Activated CD4-positive, alpha-beta T cell treated with anti-CD3 and anti-CD28 coated beads, Interleukin-2, amount 10 ng/mL, durations not matched to agents 7 days and 5 days (primary cell): ENCODE measurements at places on chromosomes 11 and 22.

DNA sequence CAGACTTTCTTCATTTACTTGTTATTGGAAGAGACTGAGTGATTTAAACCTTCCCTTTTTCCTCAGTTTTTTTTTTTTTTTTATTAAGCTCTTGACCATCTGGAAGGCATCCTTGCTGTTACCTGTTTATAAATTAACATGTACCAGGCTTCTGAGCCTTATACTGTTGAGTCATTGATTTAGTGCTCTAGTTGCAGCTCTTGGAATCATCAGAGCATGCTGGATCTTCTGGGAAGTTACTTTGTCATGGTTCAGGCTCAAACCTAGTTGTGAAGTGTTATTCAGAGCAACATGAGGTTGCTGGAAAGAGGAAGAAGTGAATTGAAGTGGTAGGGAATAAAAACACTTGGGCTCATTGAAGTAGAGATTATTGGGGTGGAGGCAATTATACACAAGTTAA, 6.3 kb downstream of the ZDHHC5 start:
- no peak for DNase-seq

DNA sequence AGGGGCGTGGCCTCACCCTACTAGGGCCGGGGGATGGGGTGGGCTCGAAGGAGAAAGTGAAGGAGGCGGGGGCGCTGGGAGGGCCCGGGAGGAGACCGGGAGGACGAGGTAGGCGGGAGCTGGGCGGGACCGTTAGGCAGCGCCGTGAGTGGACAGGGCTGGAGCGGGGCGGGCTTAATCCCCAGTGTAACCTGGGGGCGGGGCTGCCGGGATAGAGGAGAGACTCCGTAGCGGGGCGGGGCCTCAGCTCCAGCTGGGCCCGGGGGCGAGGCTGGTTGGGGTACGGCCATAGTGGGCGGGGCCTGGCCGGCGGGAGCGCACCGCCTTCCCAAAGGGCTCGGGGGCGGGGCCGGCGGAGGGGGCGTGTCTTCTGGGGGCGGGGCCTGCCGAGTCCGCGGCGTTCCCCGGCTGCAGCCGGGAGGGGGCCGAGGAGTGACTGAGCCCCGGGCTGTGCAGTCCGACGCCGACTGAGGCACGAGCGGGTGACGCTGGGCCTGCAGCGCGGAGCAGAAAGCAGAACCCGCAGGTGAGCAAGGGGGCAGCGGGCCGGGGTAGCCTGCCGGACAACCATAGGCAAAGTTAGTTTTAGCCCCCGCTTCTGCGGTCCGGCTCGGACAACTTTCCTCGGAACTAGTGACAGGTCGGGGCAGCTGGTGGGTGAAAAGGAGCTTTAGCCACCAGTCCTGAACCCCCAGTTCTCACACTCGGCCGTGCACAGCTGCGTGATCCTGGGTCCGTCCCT, at the start of gene CD82:
Gene CD82, plus strand, starts transcription at position 453 of the 742 bp plus-strand sequence. CDS start 29,000 bp downstream, outside the sequence.
- DNase-seq = peak; percentile 97

DNA sequence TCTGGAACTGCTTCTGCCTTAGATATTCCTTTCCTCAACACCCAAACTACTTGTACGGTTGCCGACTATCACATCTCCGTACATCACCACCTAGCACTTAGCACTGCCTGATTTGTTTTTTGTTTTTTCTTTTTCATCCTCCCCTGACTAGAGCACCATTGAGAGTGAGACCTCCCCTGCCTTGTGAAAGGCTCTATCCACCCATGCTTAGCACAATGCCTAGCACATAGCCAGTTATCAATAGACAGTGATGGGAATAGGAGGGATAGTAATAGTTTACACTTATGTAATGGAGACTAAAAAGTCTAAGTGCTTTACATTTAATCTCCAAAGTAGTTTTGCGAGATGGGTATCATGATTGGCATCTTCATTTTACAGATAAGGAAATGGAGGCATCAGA, 115.8 kb downstream of the LDLRAD3 start:
- no peak for DNase-seq

DNA sequence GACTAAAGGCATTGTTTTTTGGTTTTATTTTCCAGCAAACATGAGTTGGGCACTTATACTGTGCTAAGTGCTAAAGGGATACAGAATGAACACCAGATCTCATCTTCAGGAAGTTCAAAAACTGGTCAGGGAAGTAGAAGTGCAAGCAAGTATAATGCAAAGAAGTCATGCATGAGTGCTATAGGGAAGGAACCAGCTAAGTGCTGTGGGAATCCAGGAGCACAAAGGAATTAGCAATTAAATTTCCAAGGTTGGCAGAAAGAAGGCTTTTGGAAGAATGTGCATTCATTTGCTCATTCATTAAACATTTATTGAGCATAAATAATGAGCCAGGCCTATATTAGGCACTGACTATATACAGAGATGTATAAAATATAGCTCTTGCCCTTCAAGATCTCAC, 143.7 kb upstream of the ARHGAP42 start:
- no peak for DNase-seq

- no peak for DNase-seq
Observed at GRCh38 chr11:20632169-20632532, 32.7 kb downstream of the SLC6A5 start.

- DNase-seq = no peak
Observed at GRCh38 chr11:124147951-124148350, 32.7 kb downstream of the VWA5A start.
